ENCODE measurements at places on chromosomes 5 and 9.

DNA sequence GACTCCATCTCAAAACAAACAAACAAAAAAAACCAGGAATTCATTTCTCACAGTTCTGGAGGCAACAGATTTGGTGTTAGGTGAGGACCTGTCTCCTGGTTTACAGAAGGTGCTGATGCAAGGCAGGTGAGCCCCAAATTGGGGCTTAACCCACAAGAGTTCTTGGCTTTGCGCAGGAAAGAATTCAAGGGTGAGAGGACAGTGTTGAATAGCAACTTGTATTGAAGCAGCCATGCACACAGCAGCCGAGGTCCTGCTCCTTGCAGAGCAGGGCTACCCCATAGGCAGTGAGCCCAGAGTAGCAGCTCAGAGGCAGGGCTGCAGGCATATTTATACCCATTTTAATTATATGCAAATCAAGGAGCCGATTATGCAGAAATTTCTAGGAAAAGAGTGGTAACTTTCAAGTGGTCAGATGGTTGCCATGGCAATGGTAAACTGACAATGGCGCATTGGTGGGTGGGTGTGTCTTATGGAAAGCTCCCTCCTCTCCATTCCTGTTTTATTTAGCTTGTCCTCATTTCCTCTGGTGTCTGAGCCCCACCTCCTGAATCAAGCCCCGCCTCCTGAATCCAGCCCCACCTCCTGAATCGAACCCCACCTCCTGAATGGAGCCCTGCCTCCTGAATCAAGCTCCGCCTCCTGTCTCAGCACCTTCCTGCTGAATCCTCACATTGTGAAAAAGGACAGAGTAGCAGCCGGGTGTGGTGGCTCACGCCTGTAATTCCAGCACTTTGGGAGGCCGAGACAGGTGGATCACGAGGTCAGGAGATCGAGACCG is 34.5 kb upstream of the COL5A1 start:
- DNase-seq: peak; percentile 38

- no peak for DNase-seq
These were observed 22.8 kb upstream of the SLC12A2 start for GRCh38 chr5:128060644-128061385.

- peak; percentile 75 for DNase-seq
These were observed 55.6 kb downstream of the RXRA start for GRCh38 chr9:134381671-134382516.

GRCh38 chr9:32413424-32413823 is 29.0 kb downstream of the ACO1 start:
- DNase-seq: no peak

DNA sequence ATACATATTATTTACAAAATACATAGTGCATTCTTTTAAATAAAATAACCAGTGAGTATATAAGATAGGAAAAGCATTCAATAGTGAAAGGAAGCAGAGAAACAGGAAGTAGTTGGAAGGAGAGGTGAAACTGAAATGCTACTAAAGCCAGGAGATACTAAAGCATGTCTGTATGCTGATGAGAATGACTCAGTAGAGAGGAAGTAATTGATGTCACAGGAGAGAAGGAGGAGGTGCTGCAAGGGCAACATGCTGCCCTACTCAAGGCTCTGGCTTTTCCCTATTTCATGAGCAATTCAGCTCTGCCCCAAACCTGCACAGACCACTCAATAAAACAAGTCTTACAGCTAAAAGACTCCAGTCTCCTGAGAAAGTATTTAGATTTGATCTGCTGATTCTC is 108.5 kb upstream of the TXNDC8 start:
- no peak for DNase-seq

DNA sequence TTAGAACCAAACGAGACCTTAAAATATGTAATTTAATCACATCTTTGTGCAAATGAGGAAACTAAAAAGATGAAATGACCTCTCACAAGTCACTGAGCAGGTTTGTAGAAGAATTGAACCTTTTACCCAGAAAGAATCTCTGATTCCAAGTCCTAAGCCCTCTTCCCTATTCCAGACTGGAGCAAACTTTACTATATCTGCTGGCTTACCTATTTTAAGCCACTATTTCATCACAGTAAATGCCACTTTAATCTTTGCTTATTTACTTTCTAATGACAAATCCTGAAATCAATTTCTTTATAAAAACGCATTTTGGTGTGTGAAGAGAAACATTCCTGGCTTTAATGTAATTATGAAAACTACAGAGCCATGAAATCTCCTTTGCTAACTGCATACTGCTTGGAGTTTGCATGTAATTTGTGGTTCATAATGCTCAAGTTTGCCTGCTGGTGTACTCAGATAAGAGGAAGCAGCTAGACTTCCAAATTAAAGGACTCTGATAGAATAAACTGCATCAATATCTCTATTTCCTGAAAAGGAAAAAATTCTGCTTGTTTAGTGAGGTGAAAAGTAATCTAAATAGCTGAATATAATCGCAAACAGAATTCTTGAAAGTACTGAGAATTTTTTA is 121.2 kb downstream of the RAB3C start:
- no peak for DNase-seq

DNA sequence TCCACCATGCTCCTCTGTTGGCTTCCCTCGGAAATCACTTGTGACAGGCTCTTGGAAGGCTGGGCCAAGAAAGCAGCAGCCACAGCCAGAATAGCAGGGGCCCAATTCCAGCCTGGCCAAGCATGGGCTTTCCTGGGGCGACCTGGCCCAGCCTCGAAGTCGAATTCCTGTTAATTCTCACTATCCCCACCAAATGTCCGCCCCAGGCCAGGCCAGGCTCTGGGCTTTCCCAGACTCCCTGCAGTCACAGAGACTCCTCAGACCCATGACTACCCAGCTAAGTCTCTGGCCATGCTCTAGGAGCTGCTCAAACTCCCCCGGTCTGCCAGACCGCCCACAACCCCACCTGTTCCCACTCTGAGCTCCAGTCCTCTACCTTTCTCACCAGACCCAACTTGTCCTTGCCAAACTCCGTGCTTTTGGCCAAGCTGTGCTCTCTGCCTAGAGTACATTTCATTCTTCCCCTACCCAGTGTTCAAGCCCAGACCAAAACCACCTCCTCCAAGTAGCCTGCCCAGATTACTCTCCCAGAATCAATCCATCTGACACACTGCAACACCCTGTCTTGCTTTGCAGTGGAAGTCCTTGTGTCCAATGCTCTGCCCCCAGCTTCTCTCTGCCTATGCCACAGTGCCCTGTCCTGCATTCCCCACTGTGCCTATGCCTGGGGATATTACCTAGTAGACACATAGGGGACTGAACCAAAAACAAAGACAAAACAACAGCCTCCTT is 26.2 kb downstream of the SHB start:
- no peak for DNase-seq

DNA sequence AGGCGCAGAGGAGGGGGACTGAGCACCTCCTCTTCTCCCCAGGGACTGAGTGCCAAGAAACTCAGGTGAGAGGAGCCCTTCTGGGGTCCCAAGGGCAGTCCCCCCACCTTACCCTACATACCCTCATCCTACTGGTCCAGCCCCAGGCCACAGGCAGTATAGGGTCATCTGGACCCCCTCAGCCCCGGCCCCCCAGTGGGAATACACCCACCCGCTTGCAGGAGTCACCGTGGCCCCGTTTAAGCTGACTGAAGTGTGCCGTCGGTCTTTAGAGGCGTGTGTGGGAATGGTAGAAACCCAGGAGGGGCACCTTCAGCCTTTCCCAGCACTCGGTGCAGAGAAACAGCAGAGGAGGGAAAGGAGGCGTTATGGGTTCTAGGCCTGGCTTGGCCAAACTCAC is 30.8 kb downstream of the COL15A1 start:
- DNase-seq: no peak

DNA sequence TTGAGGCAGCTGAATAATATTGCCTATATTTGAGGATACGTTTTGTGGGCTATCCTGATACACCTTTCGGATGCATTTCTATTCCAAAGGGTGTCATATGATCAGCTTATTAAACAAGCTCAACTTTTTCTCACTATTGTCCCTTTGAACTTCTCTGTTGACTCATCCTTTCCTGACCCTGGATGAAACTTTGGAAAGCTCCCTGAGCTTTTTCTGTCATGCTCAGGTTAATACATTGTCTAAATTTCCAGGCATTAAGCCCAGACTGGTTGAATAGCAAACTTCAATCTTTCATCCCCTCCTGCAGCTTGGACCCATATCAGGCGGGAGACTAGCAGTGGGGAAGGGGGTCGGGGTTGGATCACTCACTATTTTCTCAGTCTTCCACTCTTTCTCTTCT is 104.9 kb upstream of the PTPN3 start:
- DNase-seq: no peak

DNA sequence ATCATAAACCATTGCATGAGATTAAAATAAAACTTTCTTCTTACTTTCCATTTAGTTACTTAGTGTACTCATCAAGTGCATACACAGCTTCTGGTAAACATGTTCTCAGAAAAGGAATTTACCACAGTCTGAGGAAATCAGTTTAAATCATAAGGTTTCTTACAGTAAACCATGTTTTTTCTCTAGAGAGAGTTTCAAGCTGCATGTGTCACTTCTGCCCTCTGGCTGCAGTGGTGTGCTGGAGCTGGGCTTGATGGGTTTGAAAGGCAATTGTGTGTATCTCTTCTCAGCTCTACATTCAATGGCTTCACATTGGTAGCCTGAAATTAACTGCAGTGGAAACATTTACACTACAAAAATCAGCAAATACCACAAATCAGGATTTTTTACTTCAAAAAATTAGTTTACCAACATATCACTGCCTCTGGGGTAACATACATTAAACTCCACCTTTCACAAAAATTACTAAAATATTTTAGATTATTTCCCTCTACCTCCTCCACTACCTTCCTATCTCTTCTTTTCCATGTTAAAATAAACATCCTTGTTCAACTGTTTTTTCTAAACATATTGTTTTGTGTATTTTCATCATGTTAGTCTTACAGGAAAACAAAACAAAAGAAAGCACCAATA is 414.3 kb downstream of the ANXA1 start:
- DNase-seq: no peak

DNA sequence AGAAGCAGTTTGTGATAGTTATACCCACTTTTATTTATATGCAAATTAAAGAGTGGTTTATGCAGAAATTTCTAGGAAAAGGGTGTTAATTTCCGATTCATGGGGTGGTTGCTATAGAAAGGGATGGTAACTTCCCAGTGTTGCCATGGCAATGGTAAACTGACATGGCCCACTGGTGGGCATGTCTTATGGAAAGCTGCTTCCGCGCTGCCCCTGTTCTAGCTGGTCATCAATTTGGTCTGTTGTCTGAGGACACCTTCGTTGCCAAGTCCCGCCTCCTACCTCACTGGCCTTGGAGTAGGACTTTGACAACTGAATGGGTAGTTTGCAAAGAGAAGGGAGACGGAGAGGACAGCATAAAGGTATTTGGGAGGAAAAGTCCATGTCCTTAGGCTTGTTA is 74.0 kb upstream of the SMIM23 start:
- no peak for DNase-seq

DNA sequence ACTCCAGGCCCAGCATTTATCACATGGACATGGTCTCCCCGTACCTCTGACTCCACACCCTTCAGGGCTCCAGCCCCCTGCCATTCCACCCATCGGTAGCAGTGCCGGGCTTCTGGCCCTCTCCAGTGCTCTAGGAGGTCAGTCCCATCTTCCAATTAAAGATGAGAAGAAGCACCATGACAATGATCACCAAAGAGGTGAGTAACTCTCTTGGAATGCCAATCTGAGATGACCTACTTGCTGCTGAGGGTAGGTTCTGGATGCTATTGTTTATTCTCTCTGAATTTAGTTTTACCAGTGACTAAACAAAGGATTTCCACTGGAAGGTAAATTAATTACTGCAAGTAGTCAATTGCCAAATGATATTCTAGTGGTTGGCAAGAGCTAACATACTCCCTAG is 80.8 kb downstream of the TLE4 start:
- no peak for DNase-seq

GRCh38 chr9:70499621-70500020 is 85.2 kb upstream of the KLF9 start:
- no peak for DNase-seq

GRCh38 chr5:133274597-133274935 is 222.8 kb downstream of the HSPA4 start:
- no peak for DNase-seq

DNA sequence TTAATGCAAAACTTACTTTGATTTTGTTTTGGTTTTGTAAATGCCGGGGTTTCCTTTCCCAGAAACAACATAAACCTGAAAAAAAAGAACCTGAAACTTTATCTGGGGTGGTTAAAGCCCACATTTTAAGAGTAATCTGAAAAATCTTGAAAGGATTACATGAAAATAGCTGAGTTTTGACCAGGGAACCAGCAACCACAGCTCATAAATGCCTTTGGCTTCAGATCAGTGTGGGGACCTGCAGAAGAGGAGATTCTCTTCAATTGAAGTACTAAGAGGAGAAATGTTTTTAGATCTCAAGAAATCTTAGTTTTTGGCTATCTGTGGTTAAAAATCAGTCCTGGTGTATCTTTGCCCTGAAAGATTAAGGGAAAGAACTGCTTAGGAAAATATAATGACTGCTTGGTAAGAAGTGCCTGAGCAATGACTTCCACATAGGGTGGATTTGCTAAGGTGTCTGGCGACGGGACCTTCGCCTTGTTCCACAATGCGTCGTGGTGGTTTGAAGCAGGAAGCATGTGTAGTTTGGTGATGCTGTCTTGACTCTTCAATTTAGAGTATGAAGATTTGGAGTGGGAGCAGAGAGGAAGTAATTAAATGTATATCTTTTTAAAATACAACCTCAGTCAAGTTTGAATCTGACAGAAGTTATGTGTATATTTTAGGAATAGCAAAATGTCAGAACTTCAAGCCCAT is 186.5 kb downstream of the MAN2A1 start:
- no peak for DNase-seq

GRCh38 chr5:149408252-149409099 is 29.4 kb upstream of the IL17B start:
- DNase-seq: no peak

DNA sequence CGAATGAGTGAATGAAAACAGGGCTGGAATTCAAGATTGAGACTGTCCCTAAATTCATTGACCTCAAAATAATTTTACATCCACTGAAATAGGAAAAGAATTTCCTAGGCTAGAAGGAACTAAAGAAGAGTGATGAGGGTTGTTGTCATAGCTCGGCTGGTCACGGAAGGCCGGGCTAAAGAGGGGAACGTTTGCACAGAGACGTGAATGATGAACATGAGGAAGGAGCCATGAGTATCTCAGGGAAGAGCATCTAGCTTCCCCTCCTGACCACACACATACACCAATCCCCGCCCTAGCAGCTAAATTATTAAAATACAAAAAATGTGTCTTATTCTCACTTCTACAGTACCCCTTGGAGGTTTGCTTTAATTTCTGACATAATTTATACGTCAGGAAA is 124.4 kb upstream of the ABCA1 start:
- no peak for DNase-seq

- DNase-seq: no peak
These were observed 14.0 kb downstream of the AQP7 start for GRCh38 chr9:33388110-33388994.

DNA sequence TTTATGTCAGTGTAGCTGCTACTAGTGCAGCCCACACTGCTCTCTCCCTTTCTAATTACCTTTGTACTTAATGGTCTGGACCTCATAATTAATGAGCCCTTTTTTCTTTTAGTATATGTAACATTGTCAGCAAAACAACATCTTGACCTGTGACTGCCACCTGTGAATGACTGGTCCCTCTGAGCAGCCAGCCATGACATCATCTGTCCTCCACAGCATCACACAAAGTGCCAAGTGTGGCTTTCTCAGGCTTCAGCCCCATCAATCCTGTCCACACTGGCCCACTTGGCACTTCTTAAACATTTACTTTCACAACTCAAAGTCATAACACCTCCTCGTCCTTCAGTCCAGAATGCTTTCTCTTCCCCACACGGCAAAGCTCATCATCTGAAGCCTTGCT is 104.7 kb downstream of the GPR21 start:
- DNase-seq: no peak

All from activated CD8-positive, alpha-beta memory T cell treated with anti-CD3 and anti-CD28 coated beads for 24 hours (primary cell).